ENCODE measurements at places on chromosomes 6 and 20.

GRCh38 chr6:108921547-108922361, 73.5 kb downstream of the ARMC2 start:
- no peak for DNase-seq

GRCh38 chr6:3425574-3425973, 31.3 kb downstream of the SLC22A23 start:
- no peak for DNase-seq

DNA sequence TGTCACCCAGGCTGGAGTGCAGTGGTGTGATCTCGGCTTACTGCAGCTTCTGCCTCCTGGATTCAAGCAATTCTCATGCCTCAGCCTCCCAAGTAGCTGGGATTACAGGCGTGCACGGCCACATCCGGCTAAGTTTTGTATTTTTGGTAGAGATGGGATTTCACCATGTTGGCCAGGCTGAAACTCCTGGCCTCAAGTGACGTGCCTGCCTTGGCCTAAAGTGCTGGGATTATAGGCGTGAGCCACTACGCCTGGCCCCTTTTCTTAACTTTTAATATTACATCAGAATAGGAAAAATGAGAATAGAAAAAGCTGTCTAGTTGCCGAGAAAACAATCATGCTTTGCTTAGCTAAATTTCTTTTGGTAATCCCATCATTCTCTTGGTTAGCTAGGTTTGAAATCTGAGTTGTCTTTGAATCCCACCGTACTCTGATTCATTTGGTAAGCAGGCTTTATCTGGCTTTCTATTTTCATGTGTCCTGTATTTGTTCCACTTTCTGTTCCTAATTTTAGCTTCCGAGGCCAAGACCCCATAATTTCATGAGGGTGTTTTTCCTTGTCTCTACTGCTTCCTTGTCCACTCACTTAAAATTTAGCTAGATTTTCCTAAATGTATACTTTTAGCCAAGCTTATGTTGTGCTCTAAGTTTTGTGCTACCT, 83.5 kb downstream of the NCOA3 start:
- DNase-seq: no peak

DNA sequence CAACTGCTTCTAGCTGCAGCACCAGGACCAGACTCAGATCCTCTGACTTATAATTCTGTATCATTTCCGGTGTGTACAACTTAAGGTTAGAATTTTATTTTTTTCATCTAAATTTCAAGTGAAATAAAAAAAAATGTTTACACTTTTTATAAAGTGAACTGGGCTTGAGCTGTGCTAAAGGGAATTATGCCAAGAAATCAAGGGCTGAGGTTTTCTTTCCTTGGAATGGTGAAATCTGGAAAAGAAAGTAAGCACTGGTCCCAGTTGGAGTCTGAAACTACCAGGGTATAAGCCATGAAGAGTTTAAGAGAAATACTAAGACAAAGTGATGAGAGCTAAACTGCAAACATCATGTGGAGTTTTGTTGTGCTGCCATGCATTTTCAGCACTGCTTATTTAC, 21.7 kb upstream of the FYN start:
- DNase-seq: no peak

- peak; percentile 43 for DNase-seq
Measured at GRCh38 chr6:151285122-151285521, 45.4 kb downstream of the AKAP12 start.

GRCh38 chr20:41137614-41138474, 501 bp downstream of the PLCG1 start:
- DNase-seq: no peak

GRCh38 chr6:66161546-66162108, 454.6 kb upstream of the EYS start:
- DNase-seq: no peak

- no peak for DNase-seq
Measured at GRCh38 chr20:20593447-20594170, 118.8 kb downstream of the RALGAPA2 start.

GRCh38 chr6:130381459-130382380, 15.9 kb downstream of the TMEM200A start:
- DNase-seq: no peak

DNA sequence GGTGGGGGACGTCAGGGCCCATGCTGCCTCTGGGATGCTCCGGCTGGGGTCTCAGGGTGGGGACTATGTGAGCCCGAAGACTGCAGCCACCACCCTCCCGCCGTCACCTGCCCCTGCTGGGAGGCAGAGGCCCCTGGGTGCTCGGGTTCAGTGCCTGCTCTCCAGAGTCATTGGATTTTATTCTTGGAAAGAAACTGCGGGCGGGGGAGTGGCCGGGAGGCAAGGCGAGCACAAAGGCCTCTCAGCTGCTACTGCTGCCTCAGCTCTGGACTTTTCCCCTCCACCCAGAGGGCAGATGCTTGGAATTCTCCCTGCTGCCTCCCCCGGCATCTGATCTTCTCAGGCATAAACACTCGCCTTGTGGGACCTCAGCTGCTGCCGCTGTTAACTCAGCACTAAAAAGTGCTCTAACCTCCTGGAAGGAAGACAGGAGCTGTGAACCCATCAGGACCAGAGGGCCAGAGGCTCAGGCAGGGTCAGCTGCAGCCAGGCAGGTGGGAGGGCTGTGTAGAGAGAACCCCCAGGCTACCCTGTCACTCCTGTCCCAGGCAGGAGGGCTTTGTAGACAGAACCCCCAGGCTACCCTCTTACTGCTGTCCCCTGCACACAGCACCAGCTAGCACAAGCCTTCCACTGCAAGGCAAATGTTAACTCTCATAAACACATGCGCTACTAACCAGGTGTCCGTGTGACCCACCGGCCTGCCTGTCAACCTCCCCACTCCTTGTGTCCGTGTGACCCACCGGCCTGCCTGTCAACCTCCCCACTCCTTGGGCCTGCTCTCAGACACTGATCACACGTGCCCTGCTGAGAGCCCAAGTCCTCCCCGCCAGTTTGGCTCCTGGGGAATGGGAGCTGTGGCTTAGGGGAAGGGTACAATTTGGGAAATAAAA, 9.4 kb upstream of the FRMD1 start:
- DNase-seq: peak; percentile 32

GRCh38 chr6:149847939-149848267, 16.3 kb downstream of the LRP11 start:
- no peak for DNase-seq

DNA sequence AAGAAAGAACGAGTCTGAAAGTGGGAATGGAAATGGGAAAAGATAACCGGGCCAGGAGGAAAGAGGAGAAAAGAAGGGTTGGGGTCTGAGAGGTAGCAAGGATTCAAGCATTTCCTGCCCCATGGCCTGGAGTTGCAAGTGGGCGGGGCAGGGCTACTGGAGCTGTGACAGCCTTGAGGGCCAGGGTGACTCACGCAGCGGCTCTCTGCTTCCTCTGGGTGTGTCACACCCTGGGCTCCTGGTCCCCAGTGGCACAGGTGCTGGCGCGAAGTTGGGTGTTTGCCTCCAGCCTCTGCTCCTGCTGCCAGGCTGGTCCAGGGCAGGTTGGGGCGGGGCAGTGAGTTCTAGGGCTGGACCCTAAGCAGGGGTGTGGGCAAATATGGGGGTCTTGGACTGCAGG, 3.3 kb upstream of the ULBP3 start:
- no peak for DNase-seq

DNA sequence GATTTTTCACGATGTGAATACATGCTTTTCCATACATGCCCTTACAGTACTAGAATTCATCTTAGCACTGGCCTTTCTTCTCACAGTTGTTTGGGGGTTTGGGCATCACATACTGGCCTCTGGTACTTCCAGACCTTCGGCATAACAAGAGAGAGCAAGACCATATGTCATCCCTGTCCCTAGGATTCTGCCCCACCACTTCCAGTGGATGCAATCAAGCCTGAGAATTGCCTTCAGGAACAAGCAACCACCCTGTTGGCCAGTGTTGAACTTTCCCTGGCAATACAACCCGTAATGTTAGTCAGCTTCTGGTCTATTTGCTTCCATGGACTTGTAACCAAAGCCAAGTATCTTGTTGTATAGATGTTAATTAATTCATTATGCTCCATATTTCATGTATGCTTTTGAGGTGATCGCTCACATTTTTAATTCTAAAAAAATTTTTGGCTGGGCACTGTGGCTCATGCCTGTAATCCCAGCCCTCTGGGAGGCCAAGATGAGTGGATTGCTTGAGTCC, 15.4 kb upstream of the SLPI start:
- DNase-seq: no peak

DNA sequence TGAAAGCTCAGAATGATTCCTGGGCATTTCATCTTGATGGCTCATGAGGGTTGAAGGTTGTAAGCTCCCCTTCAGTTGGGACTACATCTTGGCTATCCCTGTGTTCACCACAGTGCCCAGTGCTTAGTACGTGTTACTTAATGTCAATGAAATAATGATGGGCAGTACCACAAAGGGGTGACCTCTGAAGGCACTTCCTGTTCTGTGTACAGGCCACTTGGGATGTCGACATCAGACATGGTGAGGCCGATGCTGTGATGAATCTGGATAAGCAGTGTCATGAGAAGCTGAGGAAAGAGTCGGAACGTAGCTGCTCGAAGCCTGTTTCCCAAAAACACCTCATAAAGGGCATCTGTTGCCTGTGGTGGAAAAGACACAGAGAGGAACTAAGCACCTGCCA, 27.6 kb upstream of the RBL1 start:
- DNase-seq: no peak

GRCh38 chr6:36958775-36959554, 4.4 kb downstream of the PI16 start:
- no peak for DNase-seq

GRCh38 chr20:17390655-17391054, 140.5 kb downstream of the BFSP1 start:
- DNase-seq: no peak

- no peak for DNase-seq
Measured at GRCh38 chr6:29627755-29628418, 5.1 kb downstream of the GABBR1 start.

DNA sequence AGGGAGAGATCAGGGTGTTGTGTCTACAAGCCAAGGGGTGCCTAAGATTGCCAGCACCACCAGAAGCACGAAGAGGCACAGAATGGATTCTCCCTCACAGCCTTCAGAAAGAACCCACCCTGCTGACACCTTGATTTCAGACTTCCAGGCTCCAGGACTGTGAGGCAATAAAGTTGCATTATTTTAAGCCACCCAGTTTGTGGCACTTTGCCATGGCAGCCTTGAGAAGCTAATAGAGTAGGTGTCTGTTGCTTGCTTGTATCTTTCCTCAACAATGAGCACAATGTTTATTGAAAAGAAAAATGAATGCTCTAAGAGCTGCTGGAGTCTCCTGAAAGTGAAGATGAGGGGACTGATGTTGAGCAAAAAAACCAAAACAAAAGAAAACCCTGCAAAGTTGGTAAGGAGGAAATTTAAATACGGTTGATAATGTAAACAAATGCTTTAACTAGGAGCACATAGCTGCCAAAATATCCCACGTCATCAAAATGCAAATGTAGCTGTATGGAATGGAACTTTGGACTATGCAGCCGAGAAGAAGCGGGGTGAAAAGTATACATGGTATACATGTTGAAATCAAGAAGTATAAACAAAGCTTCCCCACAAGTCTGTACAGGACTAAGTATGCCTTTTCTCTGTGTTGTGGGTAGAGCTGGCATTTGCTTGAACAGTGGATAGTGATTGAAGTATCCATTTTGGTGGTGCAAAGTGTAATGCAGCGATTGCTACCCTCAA, 8.0 kb downstream of the IL20RA start:
- no peak for DNase-seq

- no peak for DNase-seq
Measured at GRCh38 chr6:163348789-163349680, 65.5 kb upstream of the QKI start.

DNA sequence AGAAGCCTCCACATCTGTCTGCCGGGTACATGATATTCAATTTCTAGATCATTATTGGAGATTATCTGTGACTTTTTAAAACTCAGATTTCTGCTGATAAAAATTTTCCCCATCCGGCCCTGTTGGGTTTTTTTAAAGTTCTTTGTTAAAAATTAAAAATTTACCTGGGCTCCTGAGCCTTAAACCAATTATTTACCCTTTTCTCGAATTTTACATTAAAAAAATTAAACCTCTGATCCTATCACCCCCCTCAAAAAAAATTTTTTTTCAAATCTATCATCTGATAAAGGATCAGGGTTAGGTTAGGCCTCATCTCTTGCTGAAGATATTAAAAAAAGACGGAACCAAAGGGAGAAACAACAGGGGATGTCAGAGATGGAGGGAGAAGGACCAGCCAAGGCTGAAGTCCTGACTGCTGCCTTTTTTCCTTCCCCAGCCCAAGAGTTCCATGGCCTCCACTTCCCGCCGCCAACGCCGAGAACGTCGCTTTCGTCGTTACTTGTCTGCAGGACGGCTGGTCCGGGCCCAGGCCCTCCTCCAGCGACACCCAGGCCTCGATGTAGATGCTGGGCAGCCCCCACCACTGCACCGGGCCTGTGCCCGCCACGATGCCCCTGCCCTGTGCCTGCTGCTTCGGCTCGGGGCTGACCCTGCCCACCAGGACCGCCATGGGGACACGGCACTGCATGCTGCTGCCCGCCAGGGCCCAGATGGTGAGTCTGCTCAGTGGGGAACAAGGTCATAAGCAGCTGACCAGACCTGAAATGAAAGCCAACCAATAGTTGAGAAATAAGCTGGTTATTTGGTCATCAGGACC, 527 bp downstream of the NFKBIL1 start:
- DNase-seq: no peak

DNA sequence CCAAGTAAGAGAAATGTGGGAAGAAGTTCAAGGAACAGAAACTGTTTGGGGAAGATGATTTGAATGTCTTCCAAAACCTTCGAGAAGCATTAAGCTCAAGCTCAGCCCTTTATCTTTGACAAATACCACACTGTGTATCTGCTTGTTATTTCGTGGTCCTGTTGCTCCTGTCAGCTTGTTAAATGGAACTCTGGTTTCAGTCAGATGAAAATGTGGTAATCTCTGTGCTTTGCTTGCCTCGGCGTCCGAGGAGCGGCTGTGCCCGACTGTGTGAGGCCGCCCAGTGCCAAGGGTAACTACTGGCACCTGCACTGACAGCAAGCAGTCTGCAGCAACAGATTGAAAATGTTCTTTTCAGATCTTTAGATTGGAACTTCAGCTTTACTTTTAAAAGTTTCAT, 577.9 kb upstream of the FLRT3 start:
- DNase-seq: no peak
